ENCODE measurements at places on chromosomes 1 and 21.
A peak's percentile ranks its signal among the peaks of the same experiment; 100 is the strongest.

DNA sequence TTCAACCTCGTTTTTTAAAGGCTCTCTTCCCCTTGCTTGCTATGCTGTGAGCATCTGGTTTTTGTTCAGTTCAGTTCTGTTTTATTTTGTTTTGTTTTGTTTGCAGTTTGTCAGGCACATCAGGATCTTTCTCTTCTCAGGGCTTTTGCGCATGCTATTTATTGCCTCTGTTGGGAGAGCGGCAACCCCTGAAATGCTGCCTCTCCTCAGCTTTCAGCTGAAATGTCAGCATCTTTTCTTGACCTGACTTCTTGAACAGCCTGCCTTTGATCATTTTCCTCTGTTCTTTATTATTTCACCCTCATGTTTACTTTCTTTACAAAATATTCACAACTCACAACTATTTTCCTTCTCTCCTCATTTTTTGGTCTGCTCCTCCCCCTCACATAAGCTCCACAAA, 50.4 kb upstream of the RC3H1 start:
- no peak for DNase-seq

DNA sequence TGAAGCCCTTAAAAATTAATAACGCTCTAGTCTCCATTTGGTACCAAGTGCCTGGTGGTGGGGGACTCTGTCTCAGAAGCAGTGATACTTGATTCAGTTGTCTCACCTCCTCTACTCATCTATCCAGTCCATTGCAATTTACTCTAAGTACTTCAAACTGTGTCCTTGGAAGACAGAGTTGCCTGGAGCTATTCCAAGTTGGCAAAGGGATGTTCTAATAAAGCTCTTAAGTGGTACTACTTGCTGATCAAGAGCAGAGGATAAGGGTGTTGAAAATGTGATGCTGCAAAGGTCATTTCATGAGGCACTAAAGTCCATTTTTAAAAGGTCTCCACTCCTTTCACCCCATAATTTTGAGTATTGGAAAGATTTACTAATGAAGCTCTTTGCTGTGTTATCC, 142.2 kb downstream of the NFIA start:
- DNase-seq: no peak

GRCh38 chr1:68338081-68338480, 105.8 kb upstream of the WLS start:
- DNase-seq: no peak

DNA sequence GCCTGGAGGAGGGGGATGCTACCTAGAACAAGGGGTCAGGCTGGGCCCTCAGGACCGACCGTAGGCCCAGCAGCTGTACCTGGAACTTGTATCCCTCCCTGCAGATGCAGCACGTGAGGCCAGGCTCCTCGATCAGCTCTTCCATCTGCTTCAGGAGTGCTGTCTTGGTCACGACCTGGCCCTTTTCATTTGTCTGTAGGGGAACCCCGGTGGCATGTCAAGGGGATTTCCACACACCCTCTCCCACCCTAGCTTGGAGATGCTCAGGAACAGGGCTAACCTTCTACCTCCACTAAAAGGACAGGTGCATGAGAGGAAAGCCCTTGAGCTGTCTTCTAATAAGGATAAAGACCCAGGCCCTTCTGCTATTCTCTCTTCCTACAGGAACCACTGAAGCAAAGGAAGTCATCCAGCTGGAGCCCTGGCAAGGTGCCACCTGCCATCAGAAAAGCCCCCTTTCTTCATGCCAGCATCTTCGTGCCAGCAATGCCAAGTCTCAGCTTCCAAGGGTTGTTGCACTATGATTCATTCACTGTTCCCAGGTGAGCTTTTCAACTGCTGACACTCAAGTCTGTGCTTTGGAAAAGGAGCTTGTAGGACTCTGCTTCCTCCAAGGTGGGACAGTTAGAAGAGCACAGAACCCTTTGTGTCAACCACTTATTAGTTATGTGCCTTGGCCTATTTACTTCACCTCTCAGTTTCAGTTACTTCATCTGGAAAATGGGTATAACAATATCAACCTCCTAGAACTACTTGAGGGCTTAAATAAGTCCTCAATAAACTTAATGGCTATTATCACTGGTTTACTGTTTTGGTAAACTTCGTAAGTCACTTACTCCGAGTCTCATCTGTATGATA, 122.1 kb downstream of the UBR4 start:
- peak; percentile 40 for DNase-seq

GRCh38 chr1:219152751-219153150, 20.9 kb upstream of the LYPLAL1 start:
- DNase-seq: no peak

DNA sequence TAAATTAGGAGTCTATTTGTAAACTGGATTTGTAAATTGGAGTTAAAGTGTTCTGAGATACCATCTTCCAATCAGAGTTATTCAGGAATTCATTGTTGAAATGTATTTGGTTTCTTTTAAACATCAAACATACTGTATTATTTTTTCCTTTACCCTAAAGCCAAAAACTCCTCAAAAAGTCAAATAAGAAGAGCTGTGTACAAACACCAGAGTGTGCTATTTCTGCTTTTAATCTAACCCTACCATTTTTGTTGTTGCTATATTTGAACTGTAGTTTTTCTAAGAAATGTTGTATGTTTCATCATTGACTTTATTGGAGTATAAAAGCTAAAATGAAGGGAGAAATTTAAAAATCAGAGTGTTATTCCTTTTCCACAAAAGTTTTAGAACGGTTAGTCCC, 35.8 kb downstream of the SLC30A7 start:
- DNase-seq: no peak

GRCh38 chr1:8839990-8840389, 22.6 kb upstream of the RERE start:
- no peak for DNase-seq

DNA sequence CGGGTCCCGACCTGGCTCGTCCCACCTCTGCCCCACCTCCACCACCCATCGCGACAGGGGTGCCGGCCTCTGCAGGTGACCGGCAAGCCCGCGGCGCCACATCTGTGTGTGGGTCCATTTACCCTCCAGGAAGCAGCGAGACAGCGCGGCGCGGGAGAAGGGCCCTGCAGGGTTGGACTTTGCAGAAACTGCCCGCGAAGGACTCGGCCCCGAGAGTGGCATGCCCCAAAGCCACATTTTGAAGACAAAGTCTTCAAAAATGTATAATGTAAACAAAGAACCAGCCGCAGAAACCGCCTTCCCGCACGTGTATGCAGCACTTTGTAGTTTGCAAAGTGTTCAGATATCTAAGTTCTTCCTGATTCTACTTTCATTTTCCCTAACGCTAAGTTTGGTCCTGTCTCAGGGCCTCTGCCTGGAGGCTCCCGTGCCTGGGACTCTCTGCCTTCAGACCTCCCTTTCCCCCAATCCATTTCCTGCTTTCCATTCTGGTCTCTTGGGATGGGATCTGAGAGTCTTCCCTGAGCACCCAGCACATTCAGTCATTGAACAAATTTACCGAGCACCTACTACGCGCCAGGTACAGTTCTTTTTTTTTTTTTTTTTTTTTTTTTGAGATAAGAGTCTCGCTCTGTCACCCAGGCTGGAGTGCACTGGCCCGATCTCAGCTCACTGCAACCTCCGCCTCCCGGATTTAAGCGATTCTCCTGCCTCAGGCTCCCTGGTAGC, 524 bp upstream of the TMCO4 start:
- peak; percentile 56 for DNase-seq

- peak; percentile 30 for DNase-seq
These were observed 1.9 kb upstream of the IRF2BP2 start for GRCh38 chr1:234611847-234612351.

DNA sequence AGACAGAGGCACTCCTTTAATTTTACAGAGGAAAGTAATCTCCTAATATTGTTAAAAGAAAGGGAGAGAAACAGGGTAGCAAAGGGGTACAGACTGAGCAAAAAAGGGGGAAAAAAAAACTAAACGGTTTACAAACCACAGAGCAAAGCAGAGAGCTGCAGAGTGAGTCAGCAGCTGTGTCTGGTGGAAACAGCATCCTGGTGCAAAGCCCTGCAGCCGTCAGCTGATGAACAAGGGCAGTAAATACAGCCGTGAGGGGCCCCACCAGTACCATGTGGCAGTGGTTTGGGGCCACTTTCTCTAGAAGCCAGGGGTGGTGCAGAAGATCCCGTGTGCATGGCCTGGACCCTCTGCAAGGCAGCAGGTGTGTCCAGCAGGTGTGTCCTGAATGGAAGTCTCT, 111.3 kb downstream of the ERG start:
- no peak for DNase-seq

DNA sequence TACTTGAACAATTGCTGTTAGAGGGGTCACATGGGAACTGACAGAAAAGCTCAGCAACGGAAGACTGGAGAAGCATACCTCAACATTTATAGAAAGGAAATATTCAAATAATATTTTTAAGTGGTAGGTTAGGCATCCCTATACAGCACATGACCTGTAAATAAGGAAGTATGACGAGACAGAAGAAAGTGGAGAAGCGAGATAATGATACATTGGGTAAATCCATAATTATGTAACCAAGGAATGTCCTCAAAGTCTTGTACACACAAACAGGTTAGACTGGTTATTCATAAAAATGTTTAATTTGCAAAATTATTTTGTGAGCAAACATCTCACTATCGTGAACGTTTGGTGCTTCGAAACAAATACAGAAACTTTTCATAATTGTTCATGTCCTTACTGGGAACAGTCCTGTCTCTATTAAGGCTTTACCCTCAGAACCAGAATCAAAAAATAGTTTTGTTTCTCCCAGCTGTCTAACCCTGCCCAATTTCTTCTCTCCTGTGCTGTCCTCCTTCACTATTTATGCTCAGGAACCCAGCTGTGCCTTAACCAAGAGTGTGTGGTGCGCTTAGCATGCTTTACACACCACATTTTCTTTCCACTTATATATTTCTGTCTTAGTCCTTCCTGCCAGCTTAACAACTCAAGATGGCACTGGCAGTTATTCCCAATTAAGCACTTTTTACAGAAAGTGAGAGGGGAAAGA, 10.2 kb downstream of the KMO start:
- no peak for DNase-seq

- no peak for DNase-seq
These were observed 146.4 kb upstream of the IVNS1ABP start for GRCh38 chr1:185463433-185463832.

- no peak for DNase-seq
These were observed 48.8 kb downstream of the DUSP10 start for GRCh38 chr1:221693087-221693486.

Measured in activated naive CD8-positive, alpha-beta T cell treated with anti-CD3 and anti-CD28 coated beads, Interleukin-2, amount 50 U/mL, for 24 hours (primary cell).